Upper lobe of right lung (tissue), 1 donor: ENCODE measurements at places on chromosomes 1 and 21. TPM values are rescaled to one million over a fixed set of nuclear protein-coding genes. Genes with fewer than 3 reads are reported as not detected.

- no peak for DNase-seq
Measured at GRCh38 chr21:28356422-28356821, 636.3 kb downstream of the LTN1 start.

The LCE3D gene
- not detected for total RNA-seq

The TMEM269 gene
- total RNA-seq, result not detected

DNA sequence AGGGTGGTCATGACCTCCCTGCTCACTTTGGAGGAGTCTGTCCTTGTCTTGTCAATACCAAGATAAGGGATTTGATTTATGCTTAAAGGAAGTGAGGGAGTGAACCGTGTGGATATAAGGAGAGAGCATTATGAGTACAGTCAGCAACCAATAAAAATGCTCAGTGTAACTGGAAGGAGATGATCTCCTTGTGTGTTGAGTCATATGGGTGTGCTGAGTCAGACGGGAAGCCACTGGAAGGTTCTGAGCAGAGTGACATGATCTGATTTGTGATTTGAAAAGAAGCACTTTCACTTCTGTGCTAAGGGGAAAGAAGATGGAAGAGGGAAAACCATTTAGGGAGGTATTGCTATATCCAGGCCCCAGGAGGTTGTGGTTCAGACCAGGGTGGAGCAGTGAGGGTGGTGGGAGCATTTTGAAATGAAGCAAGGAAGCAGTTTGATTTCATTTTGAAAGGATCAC, 2.5 kb upstream of the BCL10 start:
- DNase-seq, result no peak

- no peak for DNase-seq
Measured at GRCh38 chr1:177142791-177143271, 21.7 kb downstream of the ASTN1 start.
